Small intestine (tissue), 16 donors: ENCODE measurements at places on chromosomes 7 and 10. TPM values are rescaled to one million over a fixed set of nuclear protein-coding genes. Genes with fewer than 3 reads are reported as not detected.

SPAM1 gene
- 0.45 TPM for polyA plus RNA-seq

STEAP4 gene
- 0.22 TPM for polyA plus RNA-seq

C10orf105 gene
- not detected for polyA plus RNA-seq

HTR7 gene
- polyA plus RNA-seq = 0.70 TPM

ZDHHC16 gene
- polyA plus RNA-seq = 36.0 TPM

OR2A7 gene
- polyA plus RNA-seq = 2.8 TPM

SLC25A40 gene
- polyA plus RNA-seq = 37.5 TPM

ZNF438 gene
- polyA plus RNA-seq = 6.4 TPM

OPN1SW gene
- 0.13 TPM for polyA plus RNA-seq

PTER gene
- 7.8 TPM for polyA plus RNA-seq

POU6F2 gene
- not detected for polyA plus RNA-seq

DNA sequence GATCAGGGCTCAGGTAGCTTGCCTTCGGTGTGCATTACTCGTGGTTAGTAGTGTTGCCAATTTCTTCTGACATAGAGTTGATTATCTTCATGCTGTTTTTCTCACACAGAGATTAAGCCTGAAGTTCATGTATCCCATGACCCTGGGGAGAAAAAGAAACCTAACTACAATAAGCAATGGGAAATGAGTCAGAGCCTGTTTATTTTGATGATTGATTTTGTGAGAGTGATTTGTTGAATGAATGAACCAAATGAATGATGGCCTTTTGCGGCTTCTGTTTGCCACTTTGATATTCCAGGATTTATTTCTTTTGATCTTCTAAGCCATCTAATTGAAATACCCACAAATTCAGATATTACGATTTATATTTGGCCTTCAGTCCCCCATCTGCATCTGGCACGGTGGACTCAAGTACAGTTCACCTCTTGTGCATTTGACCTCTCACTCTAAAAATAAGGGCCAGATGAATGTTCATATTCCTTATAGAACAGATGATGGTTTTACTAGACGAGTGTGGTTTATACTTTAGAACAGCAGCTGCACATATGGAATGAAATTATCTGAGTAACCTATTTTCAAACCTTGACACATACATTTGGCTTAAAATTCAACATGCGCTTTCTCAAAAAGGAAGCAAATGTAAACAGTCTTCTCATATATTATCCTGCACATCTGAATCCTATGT lies 110.7 kb downstream of the PLCE1 start:
- no peak for DNase-seq

DNA sequence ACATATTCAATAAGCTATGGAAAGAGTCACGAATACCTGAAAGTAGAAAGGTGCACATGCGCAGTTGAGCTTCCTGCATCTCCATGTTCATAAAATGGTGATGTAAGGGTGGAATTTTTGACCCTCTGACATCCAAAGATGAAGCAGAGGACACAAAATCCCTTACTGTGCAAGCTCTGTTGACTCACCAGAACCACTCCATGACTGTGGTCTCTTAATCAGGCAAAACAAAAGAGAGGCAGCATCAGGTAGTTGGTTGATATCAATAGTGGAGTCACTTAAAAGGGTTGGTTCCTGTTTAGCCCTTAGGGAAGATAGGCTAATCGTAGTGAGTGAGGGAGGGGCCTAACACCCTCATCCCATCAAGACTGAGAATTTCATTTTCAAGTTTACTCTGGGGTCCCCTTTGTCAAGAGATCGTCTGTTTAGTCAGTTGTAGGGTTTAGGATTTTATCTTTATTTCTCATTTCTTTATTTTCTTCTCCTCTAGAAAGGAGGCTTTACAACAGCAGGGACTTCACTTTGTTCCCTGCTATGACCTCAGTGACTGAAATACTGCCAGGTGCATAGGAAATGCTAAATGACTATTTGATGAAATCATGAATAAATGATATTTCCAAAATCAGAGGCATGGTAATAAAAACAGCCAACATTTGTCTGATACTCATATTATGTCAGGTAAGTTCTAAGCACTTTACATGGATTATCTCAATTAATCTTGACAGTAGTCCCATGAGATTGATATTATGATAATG lies 98.1 kb downstream of the CD36 start:
- DNase-seq = no peak

DNA sequence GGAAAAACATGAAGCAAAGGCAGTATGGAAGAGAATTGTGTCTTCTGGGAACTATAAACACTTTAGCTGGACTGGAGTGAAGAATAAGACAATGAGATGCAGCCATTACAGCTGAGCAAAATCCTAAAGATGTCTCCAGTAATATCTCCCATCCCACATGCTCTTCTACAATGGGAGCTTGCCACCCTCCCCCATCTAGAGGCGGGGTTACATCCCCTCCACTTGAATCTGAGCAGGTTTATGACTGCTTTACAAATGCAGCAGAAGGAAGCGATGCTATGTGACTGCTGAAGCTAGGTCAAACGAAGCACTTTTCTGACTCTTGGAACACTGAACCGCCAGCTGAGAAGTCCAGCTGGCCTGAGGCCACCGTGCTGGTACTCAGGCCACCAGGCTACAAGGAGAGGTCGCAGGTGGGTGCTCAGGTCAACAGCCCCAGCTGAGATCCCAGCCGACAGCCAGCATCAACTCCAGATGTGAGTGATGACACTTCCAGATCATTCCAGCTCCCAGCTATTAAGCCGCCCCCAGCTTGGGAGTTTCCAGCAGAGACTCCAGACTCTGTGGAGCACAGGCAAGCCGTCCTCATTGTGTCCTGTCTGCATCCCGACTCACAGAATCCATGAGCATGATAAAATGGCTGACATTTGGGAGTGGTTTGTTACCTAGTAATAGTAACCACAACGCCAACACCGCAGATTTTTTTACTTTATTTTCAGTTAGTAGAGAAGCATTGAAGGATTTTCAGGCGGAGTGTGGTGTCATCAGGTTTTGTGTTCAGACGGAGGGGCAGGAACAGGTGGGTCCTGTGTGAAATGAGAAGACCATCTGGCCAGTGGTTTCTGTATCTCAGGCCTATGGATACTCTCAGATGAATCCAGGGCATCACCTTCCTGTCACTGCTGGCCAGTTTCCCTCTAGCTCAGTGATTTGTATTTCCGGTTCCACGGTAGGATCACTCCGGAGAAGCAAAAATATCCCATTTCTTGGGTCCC lies 89.3 kb downstream of the NPY start:
- no peak for DNase-seq

DNA sequence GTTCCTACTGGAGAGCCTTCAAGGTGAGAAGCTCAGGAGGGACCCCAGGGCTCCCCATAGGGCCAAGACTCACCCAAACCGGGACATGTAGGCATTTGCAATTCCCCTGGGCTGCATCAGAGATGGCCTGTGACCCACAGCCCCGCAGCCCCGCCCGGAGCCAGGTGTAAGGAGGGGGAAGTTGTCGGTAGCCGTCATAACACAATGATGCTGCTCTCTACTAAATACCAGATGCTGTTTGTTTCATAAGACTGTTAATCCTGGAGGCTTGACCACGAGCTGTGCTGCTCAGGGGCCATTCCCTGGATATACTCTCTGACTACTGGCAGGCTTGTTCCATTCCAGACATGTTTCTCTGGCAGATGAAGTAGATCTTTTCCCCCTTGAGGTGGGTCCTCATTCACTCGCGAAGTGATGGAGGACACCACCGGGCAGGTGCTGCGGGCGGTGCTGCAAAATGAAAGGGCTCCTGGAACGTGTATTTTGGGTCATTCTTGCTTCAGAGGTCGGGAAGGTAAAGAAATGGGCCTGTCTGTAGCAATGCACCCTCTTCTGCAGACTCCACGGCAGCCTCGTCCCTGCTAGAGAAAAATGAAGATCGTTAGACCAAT lies 61.1 kb downstream of the MKI67 start:
- DNase-seq = no peak

- no peak for DNase-seq
These were observed 20.8 kb downstream of the PRKAG2 start for GRCh38 chr7:151856098-151856497.

GRCh38 chr10:81179324-81179723 lies 641.6 kb downstream of the SH2D4B start:
- DNase-seq = no peak

- DNase-seq = no peak
These were observed 24.2 kb downstream of the CH25H start for GRCh38 chr10:89182894-89183293.

DNA sequence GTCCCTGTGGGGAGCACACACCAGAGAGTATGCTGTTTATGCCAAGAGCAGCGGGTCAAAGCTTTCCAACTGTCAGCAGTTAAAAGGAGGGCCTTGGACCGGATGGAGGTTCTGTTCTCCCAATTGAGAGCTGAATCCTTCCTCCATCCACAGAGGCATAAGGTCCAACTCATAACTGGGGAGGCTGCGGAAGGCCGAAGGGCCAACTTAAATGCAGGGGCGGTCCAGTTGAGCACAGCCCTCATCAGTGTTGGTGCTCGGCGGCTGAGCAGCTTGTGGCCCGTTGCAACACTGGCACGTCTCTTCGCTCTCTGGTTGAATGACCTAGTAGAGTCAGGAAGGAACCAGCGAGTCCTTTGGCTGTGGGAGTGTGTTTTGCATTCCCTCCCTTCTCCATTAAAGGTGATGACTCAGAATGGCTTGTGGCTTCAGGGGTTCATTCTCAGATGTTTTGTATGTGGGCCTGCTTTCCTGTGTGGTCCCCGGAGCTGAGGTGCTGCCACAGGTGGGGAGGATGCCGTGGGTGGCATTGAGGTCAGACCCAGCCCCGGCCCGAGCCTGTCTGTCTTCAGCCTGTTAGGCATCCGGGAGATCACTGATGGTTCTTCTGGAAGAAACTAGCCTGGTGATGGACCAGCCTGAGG lies 44.8 kb upstream of the DMBT1 start:
- DNase-seq = peak; percentile 36

GRCh38 chr10:13831711-13832141 lies 245.0 kb downstream of the PRPF18 start:
- DNase-seq = no peak

GRCh38 chr7:73829505-73829904 lies 1.3 kb upstream of the CLDN4 start:
- DNase-seq = peak; percentile 67

DNA sequence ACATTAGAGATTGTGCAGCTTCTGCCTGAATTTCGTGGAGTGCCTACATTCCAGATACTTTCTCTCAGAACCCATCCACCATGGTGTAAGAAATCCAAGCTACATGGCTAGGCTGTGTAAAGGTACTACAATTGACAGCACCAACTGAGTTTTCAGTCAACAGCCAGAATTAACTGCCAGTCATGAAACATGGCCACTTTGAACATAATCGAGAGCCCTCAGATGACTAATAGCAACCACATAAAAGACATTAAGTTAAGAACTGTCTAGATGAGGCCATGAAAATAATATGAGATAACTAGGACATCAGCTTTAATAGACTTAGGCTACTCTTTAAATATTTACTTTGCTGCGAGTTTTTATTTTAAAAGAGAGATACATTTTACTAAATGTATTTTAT lies 1106.8 kb upstream of the LRRTM3 start:
- DNase-seq = no peak

GRCh38 chr10:78258323-78259030 lies 224.8 kb downstream of the RPS24 start:
- DNase-seq = no peak

- DNase-seq = no peak
These were observed 1005.0 kb downstream of the LRMDA start for GRCh38 chr10:76436401-76436811.

GRCh38 chr10:132654708-132655661 lies 117.4 kb downstream of the INPP5A start:
- DNase-seq = peak; percentile 26

- no peak for DNase-seq
These were observed 120.7 kb upstream of the ADARB2 start for GRCh38 chr10:1858048-1858447.

- no peak for DNase-seq
These were observed 321.8 kb upstream of the NFE2L3 start for GRCh38 chr7:25830215-25830614.

DNA sequence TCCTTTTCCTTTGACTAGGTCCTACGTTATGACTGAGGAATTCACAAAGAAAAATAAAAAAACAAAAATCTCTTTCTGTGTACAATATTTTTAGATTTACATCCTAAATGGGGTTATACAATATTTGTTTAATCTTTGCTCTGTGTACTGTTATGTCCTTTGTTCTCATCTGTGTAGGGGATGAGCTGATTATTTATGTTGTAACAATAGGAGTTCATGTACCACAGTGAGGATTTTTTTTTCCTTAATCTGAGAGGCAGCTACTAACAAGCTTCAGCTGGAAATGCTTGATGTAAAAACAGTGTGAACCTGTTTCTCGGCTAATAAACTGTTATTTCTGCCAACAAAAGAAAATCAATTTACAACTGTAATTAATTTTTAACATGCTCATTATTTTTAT lies 58.0 kb downstream of the ORC5 start:
- no peak for DNase-seq

DNA sequence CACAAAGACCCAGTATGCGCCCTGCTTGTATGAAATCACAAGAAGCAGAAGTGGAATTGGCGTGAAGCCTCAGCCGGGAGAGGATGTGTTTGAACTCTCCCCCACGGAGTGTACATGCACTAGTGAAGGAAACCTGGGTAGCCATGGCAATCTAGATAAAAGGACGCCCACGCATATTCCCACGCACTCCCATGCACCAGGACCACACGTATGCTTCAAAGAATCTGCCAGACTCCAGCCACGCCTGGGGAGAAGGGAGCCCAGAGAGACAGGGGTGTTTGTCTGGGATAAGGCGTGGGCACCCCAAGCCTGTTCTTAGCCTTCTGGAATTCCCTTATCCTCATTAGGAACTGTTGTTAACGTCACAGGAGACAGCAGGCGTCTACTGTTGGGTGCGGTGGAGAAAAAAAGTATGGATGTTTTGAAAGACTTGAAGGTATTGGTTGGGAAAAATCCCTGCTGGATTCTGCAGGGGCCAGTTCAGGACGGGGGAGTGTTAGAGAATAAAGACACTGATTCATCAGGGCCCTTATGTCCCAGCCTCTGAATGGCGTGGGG lies 28.9 kb upstream of the ECHDC3 start:
- no peak for DNase-seq

- DNase-seq = no peak
These were observed 81.6 kb upstream of the RNF32 start for GRCh38 chr7:156559001-156559400.

GRCh38 chr10:85548034-85548433 lies 818.6 kb downstream of the GRID1 start:
- DNase-seq = peak; percentile 50

DNA sequence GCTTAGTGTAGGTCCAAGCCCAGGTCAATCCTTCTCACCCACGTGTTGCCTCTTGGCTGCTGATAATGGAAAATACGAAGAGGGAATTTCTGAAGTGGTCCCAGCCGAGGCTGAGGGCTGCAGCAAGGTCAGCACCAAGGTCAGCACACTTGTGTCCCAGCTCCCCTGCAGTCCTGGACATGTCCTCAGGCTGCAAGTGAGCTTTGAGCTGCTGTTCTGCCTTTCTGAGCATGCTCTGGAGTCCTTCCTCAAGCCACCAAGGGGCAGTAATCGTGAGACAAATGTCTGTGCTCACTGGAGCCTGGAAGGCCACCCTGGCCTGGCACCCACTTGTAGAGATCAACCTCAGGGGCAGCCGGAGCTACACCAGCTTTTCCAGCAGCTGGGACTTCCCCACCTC lies 28.3 kb downstream of the DRGX start:
- no peak for DNase-seq

- DNase-seq = no peak
These were observed 108.0 kb downstream of the PTPRN2 start for GRCh38 chr7:158479664-158480025.

GRCh38 chr7:91112902-91113341 lies 151.3 kb upstream of the FZD1 start:
- no peak for DNase-seq

- DNase-seq = no peak
These were observed 31.2 kb downstream of the PALD1 start for GRCh38 chr10:70509757-70510147.
